ENCODE measurements at places on chromosomes 3 and 15. TPM values are rescaled to one million over a fixed set of nuclear protein-coding genes. Genes with fewer than 3 reads are reported as not detected.

The SUSD5 gene
- total RNA-seq, result 4.8 TPM

The CLDND1 gene
- 81.1 TPM for total RNA-seq

The TKT gene
- 266 TPM for total RNA-seq

The TNFAIP8L3 gene
- total RNA-seq, result 7.5 TPM

The CAMK2N2 gene
- 0.50 TPM for total RNA-seq

The LRRC31 gene
- not detected for total RNA-seq

The FEZF2 gene
- total RNA-seq, result not detected

The ROBO2 gene
- 3.2 TPM for total RNA-seq

The MEX3B gene
- total RNA-seq, result 2.5 TPM

The HESX1 gene
- 0.56 TPM for total RNA-seq

The PP2D1 gene
- total RNA-seq, result not detected

The SPINT1 gene
- total RNA-seq, result 0.26 TPM

The CYP8B1 gene
- not detected for total RNA-seq

The RPL32 gene
- total RNA-seq, result 2,310 TPM

The HCLS1 gene
- total RNA-seq, result 13.3 TPM

The MAP2K1 gene
- total RNA-seq, result 27.2 TPM

The PIERCE2 gene
- 2.4 TPM for total RNA-seq

The RARRES1 gene
- total RNA-seq, result 40.8 TPM

The FGF7 gene
- total RNA-seq, result 17.7 TPM

The MYH15 gene
- 0.06 TPM for total RNA-seq

The C3orf85 gene
- not detected for total RNA-seq

The SLC28A2 gene
- total RNA-seq, result not detected

The UPK1B gene
- 0.40 TPM for total RNA-seq

The SOX14 gene
- not detected for total RNA-seq

The SNURF gene
- total RNA-seq, result 53.5 TPM

The NOX5 gene
- total RNA-seq, result 0.13 TPM

The ILDR1 gene
- total RNA-seq, result not detected

The PRKAR2A gene
- 30.6 TPM for total RNA-seq

The ACP3 gene
- total RNA-seq, result not detected

Measured in aortic smooth muscle cell (primary cell).